ENCODE measurements at places on chromosomes 5 and 9.

GRCh38 chr5:74386571-74387334, 253.8 kb downstream of the ENC1 start:
- DNase-seq: no peak

GRCh38 chr9:78994471-78994870, 577.3 kb upstream of the TLE4 start:
- DNase-seq: no peak

- no peak for DNase-seq
Measured at GRCh38 chr5:172647352-172648012, 6.4 kb downstream of the NEURL1B start.

DNA sequence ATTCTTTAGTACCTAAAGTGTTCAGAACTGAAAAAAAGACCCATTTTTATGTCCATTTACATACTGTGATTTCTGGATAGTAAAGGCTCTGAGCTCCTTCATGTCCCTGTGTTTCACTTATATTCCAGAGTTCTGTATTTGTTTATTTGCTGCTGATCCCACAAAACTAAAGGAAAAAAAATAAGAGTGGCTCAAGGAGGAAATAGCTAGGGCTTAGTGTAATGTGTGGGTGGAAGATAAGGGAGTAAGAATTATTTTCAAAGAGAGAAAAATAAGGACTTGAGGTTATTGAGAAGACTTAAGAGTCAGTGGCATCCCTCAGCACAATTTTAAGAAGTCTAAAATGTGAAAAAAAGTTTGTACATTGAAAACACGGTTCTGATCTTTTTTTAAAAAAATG, 46.0 kb downstream of the ENTREP1 start:
- no peak for DNase-seq

DNA sequence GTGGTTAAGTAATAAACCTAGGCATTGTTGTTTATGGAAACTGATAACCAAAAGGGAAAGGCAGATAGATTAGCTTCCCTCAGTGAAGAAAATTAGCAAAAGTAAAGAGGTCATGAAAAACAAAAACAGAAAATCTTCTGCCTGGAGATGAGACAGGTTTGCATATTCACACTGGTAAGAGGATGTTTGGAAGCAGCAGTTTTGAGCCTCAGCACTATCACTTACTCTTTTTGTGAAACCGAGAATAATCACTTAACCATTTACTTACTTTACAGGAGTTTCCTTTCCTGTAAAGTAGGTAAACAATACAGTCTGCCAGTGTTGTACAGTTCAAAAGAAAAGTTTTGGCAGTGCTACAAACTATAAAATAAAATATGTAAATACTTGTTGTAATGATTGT, 35.5 kb upstream of the EMB start:
- no peak for DNase-seq

DNA sequence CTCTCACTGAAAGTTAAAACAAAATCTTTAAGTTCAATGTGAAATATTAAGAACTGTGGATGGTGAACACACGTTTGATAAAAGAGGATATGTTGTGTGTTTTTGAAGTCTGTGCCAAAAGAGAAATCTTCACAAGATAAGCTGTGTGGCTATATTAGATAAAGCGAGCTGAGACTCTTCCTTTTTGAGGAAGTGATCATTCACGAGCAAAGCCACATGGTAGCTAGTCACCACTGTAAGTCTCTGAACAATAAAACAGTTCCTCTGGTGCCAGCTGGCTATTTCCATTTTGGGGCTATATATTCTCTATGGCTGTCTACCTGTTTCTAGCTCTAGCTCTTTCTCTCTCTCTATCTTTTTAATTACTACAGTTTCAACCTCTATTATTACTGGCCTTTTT, 1849.2 kb upstream of the C9orf72 start:
- no peak for DNase-seq

- no peak for DNase-seq
Measured at GRCh38 chr9:124632077-124632621, 125.0 kb upstream of the NR5A1 start.

- no peak for DNase-seq
Measured at GRCh38 chr9:127066851-127067136, 55.6 kb downstream of the ANGPTL2 start.

GRCh38 chr9:136512651-136513071, 29.8 kb upstream of the SEC16A start:
- no peak for DNase-seq

- DNase-seq: no peak
Measured at GRCh38 chr5:149641000-149641576, 59.8 kb downstream of the ARHGEF37 start.

- no peak for DNase-seq
Measured at GRCh38 chr9:123470121-123470782, 114.3 kb downstream of the CRB2 start.

- DNase-seq: peak; percentile 30
Measured at GRCh38 chr5:138491669-138492559, 26.6 kb downstream of the EGR1 start.

DNA sequence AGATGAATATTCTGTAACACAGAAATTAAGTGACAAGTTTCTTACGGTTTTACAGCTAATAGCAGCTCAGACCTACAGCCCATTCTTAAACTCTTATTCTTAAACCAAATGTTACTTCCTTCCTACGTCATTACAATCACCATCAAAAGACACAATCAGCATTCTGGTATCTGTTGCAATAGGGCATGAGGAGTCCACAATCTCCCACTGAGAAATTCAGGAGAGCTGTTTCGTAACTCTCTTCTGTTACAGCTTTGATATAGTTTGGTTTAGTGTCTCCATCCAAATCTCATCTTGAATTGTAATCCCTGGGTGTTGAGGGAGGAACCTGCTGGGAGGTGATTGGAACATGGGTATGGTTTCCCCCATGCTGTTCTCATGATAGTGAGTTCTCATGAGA, 163.4 kb downstream of the GAS1 start:
- no peak for DNase-seq

DNA sequence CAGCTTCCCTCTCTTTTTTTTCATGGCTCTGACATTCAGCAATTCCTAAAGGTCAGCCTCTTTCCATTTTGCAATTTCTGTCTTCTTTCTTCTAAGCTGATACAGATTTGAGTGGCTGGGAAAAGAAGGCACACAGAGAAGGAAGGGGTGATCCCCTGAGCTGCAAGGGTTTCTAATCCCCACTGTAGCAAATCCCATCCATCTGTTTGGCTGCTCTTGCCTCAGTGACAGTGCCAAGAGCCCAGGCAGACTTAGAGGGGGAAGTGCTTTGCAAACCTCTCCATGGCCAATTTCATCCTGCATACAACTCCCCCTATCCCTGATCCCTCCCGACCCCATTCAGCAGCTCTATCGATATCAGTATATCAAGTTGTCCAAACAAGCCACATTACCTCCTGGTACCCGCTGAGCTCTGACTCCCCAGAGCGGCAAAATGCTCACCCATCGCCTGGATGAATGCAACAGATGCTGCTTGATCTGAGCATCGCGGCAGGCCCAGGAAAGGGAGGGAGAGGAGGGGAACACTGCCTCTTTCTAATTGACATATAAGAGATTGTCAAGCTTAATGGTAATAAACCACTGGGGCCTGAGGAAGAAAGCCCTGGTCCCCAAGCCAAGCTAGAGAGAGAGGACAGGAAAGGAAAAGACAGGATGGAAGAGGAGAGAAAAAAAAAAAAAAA, 268.9 kb downstream of the ASTN2 start:
- DNase-seq: no peak

DNA sequence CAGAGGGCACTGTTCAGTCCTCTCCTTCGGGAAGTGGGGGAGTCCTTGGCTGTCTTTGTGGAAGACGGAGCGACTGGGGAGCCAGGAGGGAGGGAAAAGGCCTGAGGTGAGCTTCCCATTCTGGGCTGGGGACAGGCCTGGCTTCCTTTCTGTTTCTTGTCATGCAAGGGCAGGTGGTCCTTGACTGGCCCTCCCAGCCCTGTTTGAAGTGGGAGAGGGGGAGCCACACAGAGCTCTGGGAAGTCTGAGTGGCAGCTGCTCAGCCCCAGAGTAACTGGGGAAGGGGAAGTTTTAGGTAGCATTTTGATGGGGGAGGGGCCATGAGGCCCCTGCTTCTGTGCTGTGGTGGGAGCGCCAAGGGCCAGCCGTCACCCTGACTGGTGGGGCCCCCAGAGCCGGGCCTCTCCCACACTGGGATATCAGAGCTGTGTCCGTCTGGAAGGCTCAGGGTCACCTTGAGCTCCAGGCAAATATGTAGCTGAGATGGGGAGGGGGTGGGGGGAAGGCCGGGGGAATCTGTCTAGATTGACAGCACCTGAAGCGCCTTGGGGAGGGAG, 6.5 kb downstream of the UNC5A start:
- no peak for DNase-seq

GRCh38 chr9:131038256-131039128, 29.5 kb downstream of the LAMC3 start:
- DNase-seq: no peak

- DNase-seq: no peak
Measured at GRCh38 chr5:14292766-14293658, 149.9 kb downstream of the TRIO start.

- DNase-seq: no peak
Measured at GRCh38 chr5:173974688-173975239, 14.2 kb upstream of the C5orf47 start.

DNA sequence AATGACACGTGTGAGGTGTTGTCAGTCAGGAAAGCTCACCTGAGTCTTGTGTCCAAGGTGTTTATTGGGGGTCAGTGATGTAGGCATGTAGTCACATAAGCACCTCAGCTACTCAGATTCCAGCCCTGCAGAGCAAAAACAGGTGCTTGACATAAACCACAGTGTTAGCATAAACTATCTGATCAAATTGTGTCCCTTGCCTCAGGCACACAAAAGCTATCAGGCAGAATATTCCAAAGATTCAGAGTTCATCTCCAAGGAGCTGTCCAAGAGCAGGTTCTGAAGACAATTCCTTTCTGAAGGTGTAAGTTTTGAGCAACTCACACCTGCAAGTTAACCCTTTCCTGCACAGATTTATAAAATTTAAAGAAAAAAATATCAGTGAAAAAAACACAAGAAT, 102.2 kb upstream of the ITGA1 start:
- no peak for DNase-seq

DNA sequence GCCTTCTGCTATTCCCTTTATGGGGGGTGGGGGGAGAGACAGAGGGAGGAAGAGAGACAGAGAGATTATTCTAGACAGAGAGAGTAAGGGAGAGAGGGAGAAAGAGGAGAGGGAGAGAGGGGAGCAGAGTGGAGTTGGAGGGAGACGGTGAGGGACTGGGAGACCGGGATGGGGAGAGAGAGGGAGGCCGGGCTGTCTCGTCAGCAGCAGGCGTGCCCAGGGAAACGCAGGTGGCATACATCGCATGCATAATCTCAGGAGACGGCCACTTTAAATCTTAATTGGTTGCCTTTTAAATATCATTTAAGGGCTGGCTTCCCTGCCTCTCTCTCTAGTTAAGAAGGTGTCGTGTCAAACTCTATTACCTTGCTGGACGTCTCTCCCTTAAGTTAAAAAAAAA, 8.4 kb downstream of the IRX4 start:
- DNase-seq: no peak

- DNase-seq: no peak
Measured at GRCh38 chr9:105832096-105832710, 137.9 kb downstream of the TMEM38B start.

- no peak for DNase-seq
Measured at GRCh38 chr9:111937781-111938426, 41.3 kb downstream of the UGCG start.

DNA sequence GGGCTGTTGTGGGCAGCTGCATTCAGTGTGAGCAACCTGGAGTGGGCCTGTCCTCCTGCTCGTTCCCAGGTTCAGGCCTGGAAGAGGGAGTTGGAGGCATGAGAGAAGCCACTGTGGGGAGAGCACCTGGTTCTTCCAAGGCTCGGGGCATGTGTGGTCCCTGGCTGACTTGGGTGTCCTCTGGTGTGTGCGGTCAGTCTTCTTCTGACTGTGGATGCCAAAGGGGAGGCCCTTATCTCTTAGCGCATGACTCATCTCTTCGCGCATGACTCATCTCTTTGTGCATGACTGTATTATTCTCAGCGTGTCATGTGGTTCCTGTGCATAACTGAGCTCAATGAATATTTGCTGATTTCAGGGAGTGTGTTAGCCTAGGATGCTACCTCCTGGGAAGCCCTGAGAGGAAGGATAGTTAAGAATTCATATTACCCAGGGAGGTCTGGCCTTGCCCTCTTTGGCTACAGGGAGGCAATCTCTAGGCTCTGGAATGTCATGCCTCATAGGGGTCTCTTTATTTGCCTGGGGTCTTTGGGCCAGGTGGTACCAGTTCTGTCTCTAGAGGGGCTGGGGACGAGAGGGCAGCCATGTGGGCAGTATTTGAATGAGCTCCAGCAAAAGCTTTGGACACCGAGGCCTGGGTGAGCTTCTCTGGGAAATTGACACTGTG, 188.7 kb downstream of the HSPA4 start:
- peak; percentile 55 for DNase-seq

- no peak for DNase-seq
Measured at GRCh38 chr5:38547257-38547656, 9.2 kb downstream of the LIFR start.

- DNase-seq: no peak
Measured at GRCh38 chr9:92360083-92360482, 34.3 kb downstream of the CENPP start.

DNA sequence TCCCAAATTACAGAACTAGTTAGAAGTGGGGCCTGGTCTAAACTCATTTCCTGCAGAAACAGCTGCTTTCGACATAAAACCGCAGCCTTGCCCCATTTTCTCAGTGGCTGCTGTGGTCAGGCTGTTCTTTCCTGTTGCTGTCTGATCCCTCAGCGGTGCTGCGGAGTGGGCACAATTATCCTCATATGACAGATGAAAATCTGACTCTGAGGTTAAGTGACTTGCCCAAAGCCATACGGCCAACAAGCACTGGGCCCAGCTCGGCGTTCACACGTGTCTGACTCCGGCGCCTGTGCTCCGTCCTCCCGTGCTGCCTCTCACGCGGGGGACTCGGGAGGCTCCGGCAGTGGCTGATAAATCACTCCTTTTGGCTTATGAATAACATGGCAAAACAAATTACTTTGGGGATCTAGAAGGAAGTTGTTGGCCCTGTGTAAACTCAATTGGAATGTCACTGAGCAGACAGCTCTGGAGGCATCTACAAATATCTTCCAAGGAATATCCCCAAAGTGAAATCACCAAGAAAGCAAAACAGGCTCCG, 142.6 kb upstream of the LMX1B start:
- no peak for DNase-seq

GRCh38 chr9:23538067-23538402, 288.0 kb downstream of the ELAVL2 start:
- DNase-seq: no peak

DNA sequence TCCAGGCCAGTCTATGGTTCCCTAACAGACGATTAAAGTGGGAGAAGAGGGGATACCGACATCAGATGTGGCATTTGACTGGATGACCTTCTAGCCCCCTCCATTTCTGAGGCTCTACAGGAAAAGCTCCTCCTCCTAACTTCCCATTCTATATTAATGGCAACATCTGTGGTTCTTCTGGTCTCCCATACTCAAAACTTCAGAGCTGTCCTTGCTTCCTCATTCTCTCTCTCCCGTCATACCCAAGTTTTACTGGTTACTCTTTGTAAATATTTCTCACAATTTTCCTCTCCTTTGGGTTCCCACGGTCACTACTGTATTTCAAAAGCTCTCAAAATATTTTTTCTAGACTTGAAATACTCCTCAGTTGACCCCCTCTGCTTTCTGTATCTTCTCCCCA, 36.0 kb upstream of the IL7R start:
- DNase-seq: no peak
